Activated gamma-delta T cell treated with Interleukin-2 at 50 U/mL for 16 hours (primary cell): ENCODE measurements at places on chromosomes 16 and 17.
A peak's percentile ranks its signal among the peaks of the same experiment; 100 is the strongest.

GRCh38 chr17:39996800-39997199 lies 16.2 kb downstream of the PSMD3 start:
- no peak for DNase-seq

DNA sequence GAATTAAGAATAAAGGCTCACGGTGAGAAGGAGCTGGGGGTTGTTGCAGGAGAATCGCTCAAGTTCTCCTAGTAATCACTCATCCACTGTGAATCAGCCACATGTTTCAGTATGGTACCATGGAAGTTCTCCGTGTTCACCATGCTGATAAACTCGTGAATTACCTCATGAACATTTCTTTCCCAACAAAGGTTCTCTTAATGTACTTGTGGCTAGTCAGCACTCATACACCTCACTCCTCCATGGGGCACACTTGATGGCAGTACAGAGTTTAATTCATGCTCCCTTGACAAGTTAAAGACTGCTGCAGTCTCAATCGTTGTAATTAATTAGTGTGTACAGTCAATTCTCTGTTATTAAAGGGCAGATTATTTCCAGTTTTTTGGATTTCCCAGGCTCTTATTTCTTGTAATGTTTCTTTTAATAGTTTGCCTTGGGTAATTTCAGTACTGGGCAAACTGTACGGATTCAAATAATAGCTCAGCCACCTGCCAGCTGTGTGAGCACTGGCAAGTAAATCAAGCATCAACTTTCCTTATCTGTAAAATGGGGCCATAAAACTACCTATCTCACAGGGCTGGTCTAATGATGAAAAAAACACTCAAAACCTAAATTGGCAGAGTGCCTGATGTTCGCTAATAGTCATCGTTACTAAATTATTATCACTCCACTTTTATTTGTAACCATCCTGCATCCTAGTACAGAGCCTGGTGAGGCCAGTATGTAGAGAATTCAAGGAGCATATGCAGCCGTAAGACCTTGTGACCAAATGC lies 6.1 kb downstream of the GOT2 start:
- no peak for DNase-seq

GRCh38 chr16:77943801-77944200 lies 78.5 kb upstream of the CLEC3A start:
- DNase-seq, result no peak

- no peak for DNase-seq
Measured at GRCh38 chr16:78325468-78326352, 226.3 kb downstream of the WWOX start.

- DNase-seq, result no peak
Measured at GRCh38 chr17:29734640-29735039, 111.9 kb upstream of the CORO6 start.

DNA sequence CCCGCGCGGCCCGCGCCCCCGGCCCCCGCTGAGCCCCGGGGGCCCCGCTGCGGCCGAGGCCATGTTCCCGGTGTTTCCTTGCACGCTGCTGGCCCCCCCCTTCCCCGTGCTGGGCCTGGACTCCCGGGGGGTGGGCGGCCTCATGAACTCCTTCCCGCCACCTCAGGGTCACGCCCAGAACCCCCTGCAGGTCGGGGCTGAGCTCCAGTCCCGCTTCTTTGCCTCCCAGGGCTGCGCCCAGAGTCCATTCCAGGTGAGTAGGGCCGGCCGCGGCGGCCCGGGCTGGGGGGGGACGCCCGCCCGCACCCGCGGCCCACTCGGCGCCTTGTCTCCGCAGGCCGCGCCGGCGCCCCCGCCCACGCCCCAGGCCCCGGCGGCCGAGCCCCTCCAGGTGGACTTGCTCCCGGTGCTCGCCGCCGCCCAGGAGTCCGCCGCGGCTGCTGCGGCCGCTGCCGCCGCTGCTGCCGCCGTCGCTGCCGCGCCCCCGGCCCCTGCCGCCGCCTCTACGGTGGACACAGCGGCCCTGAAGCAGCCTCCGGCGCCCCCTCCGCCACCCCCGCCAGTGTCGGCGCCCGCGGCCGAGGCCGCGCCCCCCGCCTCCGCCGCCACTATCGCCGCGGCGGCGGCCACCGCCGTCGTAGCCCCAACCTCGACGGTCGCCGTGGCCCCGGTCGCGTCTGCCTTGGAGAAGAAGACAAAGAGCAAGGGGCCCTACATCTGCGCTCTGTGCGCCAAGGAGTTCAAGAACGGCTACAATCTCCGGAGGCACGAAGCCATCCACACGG lies 504 bp downstream of the MAZ start:
- peak; percentile 54 for DNase-seq
